ENCODE measurements at places on chromosomes 16 and 17.

- no peak for DNase-seq
Measured at GRCh38 chr16:86662195-86662594, 83.8 kb downstream of the FOXL1 start.

DNA sequence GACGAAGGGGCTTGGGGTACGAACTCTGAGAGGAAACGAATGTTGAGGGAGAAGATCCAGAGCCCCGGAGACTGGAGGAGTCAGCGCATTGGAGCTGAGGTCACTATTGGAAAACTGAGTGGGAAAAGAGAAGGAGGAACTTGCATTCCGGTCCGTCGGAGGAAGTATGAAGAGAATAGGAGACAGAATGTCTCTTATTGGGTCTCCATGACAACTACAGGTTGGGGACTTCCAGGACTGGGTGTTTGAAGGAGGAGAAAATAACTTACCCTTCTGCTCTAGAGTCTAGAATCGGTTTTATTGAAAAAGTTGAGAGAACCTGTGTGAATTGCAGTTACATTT, 537 bp downstream of the GOSR1 start:
- no peak for DNase-seq

GRCh38 chr17:72477491-72477890, 356.7 kb downstream of the SOX9 start:
- no peak for DNase-seq

DNA sequence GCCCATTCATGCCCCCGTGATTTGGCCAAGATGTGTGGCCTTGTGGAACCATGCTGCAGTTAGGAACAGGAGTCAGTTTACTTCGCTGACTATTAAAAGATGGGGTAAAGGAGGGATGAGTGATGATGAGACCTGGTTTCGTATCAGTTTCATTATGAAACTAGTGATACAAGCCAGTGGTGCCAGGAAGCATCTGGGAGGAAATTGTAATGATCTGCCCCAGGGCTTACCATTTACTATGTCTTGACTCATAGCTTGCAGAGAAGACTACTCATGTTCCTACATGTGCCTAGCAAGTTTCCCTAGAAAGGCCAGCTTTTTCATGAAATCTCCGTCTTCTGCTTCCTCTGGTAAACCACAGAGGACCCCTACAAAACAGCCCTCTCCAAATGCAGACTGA, 23.2 kb downstream of the CDH3 start:
- DNase-seq, result peak; percentile 62

DNA sequence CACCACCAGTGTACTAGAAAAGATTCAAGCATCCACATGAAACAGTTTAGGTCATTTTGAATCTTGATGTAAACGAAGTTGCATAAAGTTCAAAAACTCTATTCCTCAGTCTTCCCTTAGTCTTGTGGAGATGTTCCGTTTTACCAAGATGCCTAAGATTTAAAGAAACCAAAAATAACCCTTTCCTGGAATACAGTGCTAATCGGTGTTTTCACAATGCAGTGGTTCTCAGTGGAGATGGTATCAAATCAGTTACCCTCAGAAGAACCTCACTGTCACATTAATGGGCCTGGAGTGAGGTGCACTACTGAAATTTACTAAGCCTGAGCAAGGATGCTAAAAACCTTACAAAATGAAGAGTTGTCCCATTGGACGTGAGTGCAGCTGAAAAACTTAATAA, 9.1 kb downstream of the PTRH2 start:
- no peak for DNase-seq

- peak; percentile 79 for DNase-seq
Measured at GRCh38 chr16:9134739-9135138, 43.3 kb downstream of the HAPSTR1 start.

DNA sequence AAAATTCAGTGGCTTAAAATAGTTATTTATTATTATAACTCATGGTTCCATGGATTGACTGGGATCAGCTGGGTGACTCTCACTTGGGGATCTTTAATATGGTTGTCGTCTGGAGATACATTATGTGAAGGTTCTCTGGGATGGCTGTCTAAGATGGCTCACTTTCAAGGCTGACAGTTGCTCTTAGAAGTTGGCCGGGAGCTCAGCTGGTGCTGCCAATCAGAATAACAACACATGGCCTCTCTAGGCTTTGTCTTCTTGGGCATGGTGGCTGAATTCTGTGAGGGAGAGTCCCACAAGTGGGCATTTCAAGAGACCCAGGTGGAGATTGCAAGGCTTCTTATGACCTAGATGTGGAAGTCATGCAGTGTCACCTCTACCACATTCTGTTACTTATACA, 269.7 kb downstream of the CA10 start:
- no peak for DNase-seq

- DNase-seq, result peak; percentile 43
Measured at GRCh38 chr16:20906341-20907255, 6.0 kb downstream of the LYRM1 start.

DNA sequence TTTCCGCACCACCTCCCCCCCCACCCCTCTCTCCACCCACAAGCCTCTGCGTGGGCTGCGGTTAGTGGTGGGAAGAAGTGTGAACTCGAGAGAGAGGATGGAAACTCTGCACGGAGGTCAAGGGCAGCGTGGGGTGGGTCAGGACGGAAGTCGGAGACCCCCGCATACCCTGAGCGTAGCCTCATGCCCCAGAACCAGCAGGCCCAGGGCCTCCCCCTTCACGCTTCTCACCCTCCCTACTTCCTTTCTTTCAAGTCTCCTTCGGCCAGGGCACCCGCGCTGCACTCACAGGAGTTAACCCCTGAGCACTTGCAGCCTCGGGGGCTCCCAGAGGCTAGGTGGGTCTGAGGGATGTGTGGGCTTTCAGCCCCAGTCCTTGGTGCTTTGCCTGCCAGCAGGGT, 9.2 kb downstream of the TBKBP1 start:
- DNase-seq, result no peak

- no peak for DNase-seq
Measured at GRCh38 chr16:69381231-69381630, 4.6 kb downstream of the TERF2 start.

DNA sequence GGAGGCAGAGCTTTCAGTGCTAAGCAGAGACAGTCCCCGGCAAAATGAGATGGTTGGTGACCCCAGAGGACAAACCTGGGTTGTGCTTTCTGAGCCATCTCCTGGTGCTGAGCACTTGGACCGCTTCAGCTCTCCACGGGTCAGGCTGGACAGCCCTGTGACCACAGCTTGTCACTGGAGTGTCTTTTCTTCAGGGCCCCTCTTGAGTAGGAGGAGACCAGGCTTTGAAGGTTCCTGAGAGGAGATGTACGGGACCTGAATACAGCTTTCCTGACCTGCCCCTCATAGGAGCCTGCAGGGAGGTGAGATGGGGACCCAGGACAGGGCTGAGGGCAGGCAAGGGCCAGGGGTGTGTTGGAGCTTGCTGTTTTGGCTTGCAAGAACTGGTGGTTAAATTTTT, 17.8 kb upstream of the ADGRG1 start:
- DNase-seq, result no peak

DNA sequence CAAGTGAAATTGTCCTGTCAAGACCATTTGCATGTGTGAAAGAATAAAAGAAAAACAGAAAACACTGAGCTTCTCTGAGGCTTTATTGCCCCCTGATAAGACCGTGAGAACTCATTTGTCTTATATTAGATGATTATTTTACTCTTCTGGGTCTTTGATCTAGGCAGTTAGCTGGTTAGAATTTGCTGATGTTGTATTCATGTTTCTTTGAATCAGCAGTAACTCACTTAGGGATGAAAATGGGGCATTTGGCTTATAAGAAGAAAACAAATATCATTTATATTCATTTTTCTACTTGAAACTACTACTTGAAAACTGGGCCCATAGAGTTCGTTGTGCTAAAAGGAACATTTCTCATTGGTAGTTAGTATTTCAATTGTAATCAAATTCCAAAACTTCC, 93.1 kb upstream of the RBFOX1 start:
- DNase-seq, result no peak

DNA sequence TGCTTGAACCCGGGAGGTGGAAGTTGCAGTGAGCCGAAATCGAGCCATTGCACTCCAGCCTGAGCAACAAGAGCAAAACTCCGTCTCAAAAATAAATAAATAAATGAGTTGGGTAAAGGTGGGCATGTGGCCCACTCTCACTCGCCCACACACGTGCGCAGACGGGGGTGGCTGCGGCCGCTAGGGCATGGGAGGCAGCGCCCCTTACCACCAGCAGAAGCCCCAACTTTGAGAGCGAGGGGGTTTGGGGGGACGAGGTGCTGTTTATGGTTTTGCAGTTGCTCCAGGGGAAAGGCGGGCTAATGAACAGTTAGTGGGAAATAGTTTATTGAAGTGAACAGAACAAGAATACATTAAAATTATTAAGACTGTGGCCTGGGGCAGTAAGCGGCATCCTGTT, 14.9 kb upstream of the RBFOX3 start:
- no peak for DNase-seq

GRCh38 chr16:30697264-30698138, 1.5 kb upstream of the SRCAP start:
- DNase-seq, result peak; percentile 97

DNA sequence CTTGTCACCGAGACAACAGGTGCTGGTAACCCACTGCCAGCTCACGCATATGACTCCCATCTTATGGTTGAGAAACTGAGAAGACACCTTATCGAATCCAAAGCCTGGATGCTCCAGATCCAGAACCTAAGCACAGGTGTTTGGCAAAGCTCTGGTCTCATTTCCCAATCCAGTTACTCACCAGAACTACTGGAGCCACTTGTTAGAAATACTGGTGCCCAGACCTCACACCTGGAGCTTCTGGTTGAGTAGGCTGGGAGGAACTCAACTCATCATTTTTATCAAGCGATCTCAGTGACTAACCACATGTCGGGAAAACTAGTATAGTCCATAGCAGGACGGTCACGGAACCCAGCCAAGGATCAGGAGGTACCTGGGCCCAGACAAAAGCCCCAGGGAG, 86.7 kb upstream of the RCVRN start:
- no peak for DNase-seq

DNA sequence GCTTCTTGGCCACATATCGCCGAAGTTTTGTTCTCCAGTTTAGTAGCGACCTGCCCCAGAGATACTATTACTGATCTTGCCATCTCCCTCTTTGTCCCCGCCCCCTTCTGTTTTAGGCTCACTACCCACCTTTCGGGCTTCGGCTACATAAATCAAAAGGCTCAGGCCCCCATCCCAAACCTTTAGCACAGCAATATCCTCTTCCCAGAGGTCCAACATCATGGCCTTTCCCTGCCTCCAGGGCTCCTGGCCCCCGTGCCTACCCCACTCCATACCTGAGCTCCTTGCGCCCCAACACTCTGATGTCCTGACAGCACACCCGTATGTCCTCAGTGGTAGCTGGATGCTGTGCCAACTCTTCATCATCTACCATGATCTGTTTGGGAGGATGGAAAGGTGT, 2.9 kb upstream of the PSMC5 start:
- no peak for DNase-seq

DNA sequence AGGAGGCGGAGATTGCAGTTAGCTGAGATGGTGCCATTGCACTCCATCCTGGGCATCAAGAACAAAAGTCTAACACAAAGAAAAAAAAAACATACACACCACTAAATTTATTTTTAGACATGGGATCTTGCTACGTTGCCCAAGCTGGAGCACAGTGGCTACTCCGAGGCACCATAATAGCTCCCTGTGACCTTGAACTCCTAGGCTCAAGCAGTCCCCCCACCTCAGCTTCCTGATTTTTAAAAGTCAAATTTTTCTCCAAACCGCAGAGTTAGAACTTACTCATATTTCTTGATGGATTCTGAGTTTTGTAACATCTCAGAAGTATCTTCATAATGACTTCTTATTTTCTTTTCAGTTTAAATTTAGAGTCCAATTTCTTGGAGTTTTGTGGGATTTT, 3.4 kb downstream of the CMTM4 start:
- no peak for DNase-seq

GRCh38 chr16:57355898-57356414, 2.6 kb upstream of the CCL22 start:
- DNase-seq, result no peak

GRCh38 chr17:76419576-76420260, 33.2 kb downstream of the UBE2O start:
- no peak for DNase-seq

GRCh38 chr17:42197564-42198156, 3.4 kb upstream of the GHDC start:
- no peak for DNase-seq

- peak; percentile 85 for DNase-seq
Measured at GRCh38 chr17:50686494-50687199, 21.1 kb downstream of the ANKRD40 start.

DNA sequence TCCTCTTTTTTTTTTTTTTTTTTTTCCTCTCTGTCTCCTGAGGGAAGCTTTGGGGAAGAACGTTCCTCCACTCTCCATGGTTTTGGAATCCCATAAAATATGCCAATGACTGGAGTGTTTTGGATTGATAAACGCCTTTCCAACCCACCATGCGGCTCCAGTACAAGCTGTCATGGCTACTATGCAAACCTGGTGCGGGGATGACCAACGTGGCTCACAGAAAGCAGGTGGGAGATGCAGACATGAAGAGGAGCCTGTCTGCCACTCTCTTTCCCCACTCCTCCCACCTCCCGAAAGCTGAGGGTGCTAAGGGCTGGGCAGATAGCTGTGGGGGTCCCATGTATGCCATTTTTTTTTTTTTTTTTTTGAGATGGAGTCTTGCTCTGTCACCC, 69.9 kb upstream of the SEC14L1 start:
- no peak for DNase-seq

DNA sequence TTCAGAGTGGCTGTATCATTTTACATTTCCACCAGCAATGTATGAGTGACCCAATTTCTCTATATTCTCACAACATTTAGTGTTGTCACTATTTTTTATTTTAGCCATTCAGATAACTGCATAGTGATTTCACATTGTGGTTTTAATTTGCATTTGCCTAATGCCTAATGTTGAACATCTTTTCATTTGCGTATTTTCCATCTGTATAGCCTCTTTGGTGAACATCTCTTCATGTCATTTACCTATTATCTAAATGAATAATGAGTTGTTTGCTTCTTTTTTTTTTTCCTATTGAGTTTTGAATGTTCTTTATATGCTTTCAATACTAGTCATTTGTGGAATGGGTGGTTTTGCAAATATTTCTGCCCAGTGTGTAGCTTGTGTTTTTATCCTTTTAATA, 120.9 kb upstream of the CPHXL start:
- DNase-seq, result no peak

- no peak for DNase-seq
Measured at GRCh38 chr17:43782913-43783680, 2.9 kb downstream of the CFAP97D1 start.

GRCh38 chr16:84041881-84042280, 714 bp downstream of the SLC38A8 start:
- no peak for DNase-seq

- DNase-seq, result no peak
Measured at GRCh38 chr17:11178581-11178980, 62.4 kb upstream of the SHISA6 start.

- no peak for DNase-seq
Measured at GRCh38 chr17:77753691-77754245, 204.7 kb upstream of the TNRC6C start.

DNA sequence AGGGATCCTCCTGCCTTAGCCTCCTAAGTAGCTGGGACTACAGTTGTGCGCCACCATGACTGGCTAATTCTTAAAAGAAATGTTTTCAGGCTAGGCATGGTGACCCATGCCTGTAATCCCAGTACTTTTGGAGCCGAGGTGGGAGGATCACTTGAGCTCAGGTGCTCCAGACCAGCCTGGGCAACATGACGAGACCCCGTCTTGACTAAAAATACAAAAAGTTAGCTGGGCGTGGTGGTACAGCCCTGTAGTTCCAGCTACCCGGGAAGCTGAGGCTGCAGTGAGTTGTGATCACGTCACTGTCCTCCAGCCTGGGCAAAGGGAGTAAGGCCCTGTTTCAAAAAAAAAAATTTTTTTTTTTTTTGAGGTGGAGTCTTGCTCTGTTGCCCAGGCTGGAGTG, 173.1 kb downstream of the SEC14L1 start:
- DNase-seq, result no peak

Measured in HTR-8/SVneo (cell line).